GM06990 (cell line): ENCODE measurements at places on chromosomes 3 and 15.

DNA sequence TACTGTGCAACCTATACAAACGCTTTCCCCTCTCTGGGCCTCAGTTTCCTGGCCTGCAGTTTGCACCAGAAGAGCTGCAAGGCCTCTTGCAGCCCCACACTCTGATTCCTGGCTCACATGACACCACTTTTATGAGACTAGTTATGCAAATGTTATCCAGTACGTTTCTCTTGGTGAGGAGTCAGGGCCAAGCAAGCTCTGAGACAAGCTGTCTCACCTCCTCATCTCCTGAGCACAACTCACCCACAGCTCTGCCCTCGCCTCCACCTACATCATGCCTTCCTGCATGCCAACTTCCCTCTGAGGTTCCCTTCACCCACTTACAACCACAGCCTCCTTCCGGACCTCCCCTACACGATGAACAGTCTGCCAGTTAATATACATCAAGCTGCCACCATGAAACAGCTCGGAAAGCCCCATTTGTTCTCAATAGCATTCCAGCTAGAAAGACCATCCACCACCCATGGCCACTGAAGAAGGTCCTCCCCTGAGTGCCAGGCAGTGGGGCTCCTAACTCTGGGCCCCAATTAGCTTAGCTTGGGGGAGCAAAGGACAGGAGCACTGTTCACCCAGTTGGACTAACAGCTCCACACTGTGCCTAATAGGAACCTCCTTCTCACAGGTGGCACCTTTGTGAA is 25.0 kb downstream of the CRYGS start:
- peak; percentile 53 for DNase-seq

- no peak for DNase-seq
Observed at GRCh38 chr15:81327516-81327915, 3.6 kb upstream of the STARD5 start.

- DNase-seq: no peak
Observed at GRCh38 chr3:45056608-45057301, 30.7 kb downstream of the CLEC3B start.

DNA sequence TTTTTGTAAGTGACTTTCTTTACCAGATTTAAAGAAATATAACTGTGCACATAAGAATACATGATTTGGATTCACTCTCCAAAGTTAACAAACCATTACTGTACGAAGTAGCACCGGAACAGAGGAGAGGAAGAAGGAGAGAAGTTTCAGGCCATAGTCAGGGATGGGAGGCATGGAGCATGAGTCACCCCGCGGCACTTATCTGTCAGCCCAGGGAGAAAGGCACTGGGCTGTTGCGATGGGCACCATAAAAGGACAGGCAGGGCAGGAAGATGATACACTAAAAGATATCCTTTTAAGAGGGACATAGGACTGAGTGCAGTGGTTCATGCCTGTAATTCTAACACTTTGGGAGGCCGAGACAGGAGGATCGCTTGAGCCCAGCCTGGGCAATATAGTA is 37.0 kb downstream of the TTC23 start:
- no peak for DNase-seq

DNA sequence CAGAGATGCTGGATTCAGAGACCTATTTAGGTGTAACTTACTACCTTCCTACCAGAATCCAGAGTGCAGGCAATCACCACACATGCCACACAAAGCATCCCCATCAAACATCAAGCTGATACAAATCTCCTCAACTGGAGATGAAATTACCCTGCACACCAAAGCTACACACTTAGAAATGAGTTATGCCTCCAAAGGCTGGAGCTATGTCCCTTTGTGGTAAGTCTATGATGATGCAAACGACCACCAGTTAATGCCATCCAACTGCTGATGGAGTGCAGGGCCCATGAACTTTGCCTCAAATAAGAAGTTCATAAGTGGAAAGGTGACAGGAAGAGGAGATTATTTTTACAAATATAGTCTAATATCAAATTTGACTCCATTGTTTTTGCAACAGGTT is 38.1 kb downstream of the PDZRN3 start:
- no peak for DNase-seq

- no peak for DNase-seq
Observed at GRCh38 chr15:56045068-56045748, 51.8 kb upstream of the NEDD4 start.

GRCh38 chr3:42733501-42734262 is 31.1 kb upstream of the HHATL start:
- DNase-seq: no peak

GRCh38 chr15:68885070-68885469 is 45.3 kb upstream of the SPESP1 start:
- no peak for DNase-seq

DNA sequence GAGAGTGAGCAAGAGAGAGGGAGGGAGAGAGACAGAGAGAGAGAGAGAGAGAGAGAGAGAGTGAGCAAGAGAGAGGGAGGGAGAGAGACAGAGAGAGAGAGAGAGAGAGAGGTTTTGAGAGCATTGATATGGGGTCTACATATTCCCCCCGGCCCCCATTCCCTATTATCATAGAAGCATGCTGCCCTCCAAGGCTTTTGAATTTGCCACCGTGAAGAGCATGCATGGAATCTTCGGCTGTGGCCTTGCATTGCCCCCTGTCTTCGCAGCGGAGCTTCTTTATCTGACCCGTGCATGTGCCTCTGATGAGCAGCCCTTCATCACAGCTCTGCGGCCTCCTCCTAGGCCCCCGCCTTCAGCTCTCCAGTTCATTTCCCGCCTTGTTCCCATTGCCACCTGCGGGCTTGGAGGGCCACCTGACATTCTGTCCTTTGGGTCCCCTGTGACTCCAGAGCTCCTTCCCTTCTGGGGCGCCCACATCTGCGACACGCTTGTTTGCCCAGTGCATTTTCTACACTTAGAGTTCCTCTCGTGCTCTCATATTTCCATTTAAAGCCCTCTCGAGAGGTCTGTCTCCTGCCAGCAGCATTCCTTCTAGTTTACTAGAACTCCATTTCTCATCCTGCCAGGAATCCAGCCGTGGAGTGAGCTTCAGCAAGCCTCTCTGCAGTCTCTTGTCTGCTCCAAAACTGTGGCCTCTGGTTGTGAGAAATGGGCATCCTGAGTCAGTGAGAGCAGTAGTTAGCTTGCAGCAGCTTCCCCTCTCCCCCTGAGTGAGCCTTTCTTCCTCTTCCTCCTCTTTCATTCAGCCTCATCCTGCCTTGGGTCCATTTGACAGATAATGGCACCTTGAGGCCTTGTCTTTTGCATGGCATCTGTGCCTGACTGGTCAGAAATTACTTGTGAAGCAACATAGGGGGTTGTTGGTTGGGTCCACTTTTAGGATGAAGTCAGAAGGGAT is 25.3 kb downstream of the LPP start:
- DNase-seq: no peak

GRCh38 chr3:155407331-155407730 is 113.8 kb upstream of the STRIT1 start:
- no peak for DNase-seq

GRCh38 chr3:29686889-29687592 is 406.2 kb downstream of the RBMS3 start:
- DNase-seq: peak; percentile 43

DNA sequence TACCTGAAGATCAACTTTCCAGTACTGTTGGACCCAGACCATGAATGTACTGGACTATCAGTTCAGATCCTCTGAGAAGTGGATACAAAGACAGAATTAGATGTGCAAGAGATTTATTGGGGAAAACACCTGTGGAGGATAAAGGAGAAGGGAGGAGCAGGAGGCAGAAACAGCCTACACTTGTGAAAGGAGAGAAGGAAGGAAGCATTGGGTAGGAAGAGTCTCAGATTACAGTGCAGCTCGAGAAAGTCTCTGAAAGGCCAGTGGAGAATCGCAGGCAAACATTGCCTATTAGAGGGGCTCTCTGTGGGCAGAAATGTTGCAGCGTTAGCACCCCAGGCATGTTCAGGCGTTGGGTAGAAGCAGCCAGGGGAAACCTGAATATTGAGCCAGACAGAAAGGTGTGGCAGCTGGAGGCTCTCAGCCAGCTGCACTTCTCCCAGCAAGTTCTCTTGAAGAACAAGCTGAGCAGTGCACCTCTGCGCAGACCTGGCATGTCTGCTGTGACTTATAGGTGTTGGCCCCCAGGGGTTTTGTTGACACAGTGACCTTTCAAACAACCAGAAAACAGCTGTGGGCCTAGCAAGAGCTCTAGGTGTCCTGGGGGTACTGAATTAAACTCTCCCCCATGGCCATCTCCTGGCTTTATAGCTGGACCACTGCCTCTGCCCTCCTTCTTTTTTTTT is 7.0 kb downstream of the CHST14 start:
- no peak for DNase-seq

DNA sequence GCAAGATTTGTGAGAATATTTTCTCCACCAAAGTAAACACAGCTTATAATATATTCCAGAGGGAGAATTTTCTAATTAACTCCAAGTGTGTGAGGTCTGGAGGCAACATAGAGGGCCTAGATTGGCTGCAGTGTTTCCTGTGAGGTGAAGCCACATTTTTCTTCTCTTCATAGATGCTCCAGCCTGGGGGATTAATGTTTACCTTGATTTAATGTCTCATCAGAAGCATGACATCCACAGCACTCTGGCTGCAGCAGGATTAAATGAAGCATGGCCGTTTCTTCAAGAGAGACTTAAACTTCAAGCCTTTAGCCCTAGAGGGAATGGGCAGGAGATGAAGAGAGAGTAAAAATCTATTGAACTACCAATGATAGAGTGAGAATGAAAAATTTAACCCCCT is 137.9 kb upstream of the ZBTB20 start:
- no peak for DNase-seq

GRCh38 chr3:123349566-123350435 is 99.1 kb downstream of the ADCY5 start:
- DNase-seq: no peak

DNA sequence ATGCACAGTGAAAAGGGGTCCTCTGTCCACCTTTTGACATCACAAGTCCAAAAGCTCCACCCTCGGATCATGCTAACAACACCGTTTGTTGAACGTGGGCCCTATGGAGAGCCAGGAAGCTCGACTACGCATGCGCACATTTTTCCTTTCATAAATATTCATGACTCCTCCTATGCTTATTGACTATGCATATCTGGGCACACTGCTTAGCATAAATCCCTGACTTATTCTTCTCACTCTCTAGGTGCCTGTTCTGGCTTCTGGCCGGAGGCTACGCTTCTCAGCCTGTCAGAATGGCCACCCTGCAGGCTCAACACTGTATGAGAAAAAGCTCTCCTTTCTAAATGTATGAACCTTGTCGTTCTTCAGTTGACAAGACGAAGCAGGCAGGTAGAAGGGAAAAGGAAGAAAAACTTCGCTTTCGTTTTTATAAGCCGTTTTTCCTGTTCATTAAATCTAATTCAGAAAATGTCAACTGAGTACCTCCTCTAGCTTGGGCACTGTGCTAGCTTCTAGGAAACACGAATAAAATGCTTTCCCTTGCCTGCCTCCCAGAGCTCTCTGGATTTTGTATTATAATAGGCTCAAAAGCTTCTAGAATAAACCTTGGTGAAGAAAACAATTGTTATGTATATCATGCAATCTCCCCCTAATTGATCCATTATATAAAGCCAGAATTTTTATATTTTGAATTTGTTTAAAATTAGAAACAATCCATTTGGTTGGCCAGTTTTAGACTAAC is 207.7 kb downstream of the ATP10A start:
- no peak for DNase-seq

DNA sequence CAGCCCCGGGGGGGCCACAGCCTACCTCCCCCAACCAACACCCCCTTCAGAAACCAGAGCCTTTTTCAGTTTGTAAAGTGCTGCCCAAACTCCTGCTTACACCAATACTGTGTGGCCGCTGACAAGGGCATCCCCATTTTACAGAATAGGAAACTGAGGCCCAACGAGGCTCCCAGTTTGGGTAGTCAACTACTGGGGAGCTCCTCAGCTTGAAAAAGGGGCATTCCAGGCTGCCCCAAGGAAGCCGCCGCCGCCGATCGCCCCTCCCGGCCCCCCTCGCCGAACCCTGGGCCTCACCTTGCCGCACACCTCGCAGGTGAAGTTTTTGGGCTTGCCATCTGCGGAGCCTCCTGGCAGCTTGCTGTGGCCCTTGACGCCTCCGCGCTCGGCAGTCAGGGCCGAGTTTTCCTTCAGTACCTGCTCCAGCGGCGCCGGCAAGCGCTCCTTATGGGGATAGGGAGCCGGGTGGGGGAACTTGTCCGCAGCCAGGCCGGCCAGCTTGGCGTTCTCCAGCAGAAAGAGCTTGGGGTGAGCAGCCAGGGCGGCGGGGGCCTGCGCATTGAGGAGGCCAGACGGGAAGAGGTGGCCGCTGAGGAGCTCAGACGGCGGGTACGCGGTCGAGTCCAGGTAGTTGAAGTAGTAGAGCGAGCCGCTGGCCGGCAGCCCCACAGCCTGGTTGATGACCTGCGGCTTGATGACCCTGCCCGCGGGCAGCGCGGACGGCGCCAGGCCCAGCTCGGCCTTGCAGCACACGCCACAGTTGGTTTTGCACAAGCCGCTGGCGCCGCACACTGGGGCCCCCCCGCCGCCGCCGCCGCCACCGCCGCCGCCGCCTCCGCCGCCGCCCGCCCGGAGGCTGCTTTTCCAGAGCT is 1.4 kb downstream of the FEZF2 start:
- DNase-seq: no peak

DNA sequence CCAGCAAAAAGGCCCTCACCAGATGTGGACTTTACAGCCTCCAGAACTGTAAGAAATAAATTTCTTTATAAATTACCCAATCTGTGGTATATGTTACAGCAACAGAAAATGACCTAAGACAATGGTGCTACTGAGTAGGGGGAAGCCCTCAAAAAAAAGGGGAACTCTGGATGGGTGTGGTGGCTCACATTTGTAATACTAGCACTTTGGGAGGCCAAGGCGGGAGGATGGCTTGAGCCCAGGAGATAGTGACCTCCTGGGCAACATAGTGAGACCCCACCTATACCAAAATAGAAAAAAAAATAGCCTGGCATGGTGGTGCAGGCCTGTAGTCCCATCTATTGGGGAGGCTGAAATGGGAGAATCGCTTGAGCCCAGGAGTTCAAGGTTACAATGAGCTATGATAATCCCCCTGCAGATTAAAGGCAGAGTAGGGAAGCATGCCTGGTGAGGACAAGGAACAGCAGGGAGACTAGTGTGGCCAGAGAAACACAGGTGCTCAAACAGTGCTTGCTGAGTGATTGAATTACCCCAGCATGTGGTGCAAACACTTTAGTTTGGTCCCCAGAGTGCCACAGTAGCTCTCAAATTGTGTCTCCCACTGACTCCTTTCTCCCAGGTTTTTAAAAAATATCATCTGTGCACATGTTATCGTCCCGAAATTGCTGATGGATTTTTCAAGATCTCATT is 13.9 kb upstream of the USP3 start:
- no peak for DNase-seq

DNA sequence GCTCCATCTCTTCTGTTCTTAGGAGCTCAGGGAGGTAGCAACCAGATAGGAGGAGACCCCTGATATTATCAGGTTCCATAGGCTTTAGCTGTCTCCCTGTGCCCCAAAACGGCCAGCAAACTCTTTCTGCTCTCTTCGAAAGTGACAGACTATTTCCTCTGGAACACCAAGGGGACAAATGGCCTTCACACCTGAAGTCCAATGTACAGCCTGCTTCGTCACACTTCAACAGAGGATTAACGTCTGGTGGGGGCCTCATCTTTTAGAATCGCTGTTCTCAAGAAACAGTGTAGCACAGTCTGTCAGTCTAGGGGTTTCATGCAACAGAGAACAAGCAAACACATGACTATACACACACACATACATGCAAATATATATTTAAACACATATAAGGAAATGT is 152.4 kb upstream of the SETMAR start:
- DNase-seq: no peak

- DNase-seq: no peak
Observed at GRCh38 chr3:159879598-159879997, 109.0 kb upstream of the IL12A start.
